CD4-positive, alpha-beta T cell treated with Interleukin-17A for 4 hours (primary cell): ENCODE measurements at places on chromosomes 5 and 9.

DNA sequence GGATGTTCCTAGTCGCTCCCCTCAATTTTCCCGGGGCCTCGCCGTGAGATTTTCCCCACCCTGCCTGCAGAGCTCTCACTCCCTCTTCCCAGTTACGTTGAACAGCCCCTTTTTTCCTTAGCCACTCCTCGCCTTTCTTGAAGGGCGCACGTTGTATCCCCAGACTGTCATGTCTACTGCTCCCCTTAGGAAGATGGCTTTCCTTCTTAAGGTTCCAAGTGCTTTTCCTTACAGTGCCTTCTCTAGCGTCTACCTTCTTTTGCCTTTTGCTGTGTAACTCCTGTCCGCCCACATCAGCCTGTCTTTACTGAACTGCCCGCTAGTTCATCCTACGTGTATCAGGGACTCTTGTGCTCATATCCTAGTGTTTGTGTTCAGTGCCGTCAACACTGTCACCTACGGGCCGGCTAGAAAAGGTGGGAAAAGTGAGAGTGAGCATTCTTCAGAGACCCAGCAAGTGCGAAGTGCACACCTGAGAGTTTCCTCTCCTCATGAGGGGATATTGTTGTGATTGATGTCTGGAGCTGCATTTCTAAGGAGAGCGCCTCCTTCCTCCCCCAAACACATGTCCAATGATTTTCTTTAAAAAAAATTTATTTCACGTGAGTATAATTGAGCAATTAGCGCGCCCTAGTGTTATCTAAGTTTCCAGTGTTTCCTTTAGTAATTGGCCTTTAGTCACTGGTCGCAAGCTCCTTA is 764 bp downstream of the CAMLG start:
- DNase-seq = peak; percentile 14

DNA sequence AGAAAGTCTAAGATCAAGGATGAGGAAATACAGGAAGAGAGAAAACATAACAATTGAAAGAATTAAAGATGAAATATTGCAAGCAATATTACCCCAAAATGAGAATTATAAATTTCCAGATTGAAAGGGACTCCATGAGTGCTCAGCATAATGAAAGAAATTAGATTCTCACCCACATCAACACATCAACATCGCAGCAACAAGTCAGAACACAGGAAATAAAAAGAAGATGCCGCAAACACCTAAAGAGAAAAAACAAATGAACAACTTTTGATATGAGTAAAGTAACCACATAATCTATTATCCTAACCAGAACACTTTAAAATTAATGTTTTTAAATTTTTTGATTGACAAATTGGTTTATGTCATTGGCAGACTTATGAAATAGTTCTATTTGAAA is 318.3 kb upstream of the PTGER4 start:
- DNase-seq = no peak

GRCh38 chr9:96038271-96038670 is 162.8 kb downstream of the ERCC6L2 start:
- no peak for DNase-seq

DNA sequence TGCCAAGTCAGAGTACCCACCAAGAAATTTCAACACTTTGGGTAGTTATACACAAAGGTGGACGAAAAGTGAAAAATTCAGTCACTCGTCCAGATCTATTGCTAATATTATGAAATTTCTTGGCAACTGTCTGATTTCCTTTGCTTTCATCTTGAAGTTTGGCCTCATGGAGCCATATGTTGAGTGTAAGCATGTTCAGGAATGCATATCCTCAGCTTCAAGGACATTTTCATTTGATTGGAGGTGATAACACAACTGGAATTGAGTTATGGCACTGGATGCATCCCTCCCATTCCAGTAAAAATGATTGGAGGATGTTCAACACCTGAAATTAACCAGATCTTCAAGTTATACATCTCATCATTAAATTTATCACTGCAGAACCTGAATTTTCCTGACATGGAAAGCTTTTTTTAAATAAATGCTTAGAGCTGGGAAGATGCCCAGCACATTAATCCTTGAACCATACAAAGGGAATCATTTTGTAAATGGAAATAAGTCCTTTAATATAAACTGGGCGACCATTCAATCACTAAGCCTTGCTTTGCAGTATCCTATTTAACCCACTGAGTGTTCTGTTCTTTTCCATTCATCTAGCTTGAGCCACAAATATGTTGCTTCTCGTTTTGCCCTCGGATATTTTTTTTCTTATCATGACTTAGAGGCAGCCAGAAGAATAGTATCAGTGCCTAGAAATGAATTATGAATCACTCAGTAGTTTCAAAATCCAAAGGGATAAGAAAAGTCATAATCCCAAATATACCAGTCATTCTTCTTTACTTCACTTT is 273.7 kb upstream of the PIK3R1 start:
- DNase-seq = no peak

- no peak for DNase-seq
Measured at GRCh38 chr5:79878136-79878679, 112.9 kb downstream of the MTX3 start.

DNA sequence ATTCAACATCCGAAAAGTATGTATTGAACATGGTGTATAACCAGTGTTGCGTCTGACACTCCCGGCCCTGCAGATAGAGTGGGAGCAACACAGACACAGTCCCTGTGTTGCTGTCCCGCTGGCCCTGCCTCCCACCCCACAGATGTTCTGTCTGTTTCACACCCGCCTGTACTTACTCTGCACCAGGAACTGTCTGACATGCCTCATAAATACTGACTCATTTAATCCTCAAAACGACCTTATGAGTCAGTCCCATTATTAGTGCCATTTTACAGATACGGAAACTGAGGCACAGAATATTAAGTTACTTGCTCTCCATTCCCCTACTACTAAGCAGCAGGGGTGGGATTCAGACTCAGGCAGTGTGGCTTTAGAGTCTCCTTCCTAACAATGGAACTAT is 109.8 kb upstream of the NFIL3 start:
- DNase-seq = no peak

DNA sequence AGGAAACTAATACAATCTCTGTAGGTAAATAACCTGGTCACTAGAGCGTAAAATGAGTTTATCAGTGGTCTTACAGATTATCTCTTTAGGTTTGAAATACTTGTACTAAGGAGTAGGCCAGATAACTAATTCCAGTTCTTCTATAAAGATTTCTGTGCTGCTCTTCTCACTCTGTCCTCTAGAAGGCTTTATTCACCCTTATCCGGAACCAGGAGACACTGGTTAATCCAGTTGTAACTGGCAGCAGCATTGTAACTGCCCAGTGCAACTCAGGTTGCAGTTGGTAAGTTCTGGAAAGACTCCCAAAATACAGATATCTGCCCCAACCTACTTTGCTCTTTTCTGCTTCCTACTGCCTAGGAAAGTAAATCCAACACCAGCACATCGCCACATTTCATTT is 19.8 kb downstream of the C5orf22 start:
- no peak for DNase-seq

GRCh38 chr9:74458832-74459231 is 38.3 kb upstream of the RORB start:
- no peak for DNase-seq

DNA sequence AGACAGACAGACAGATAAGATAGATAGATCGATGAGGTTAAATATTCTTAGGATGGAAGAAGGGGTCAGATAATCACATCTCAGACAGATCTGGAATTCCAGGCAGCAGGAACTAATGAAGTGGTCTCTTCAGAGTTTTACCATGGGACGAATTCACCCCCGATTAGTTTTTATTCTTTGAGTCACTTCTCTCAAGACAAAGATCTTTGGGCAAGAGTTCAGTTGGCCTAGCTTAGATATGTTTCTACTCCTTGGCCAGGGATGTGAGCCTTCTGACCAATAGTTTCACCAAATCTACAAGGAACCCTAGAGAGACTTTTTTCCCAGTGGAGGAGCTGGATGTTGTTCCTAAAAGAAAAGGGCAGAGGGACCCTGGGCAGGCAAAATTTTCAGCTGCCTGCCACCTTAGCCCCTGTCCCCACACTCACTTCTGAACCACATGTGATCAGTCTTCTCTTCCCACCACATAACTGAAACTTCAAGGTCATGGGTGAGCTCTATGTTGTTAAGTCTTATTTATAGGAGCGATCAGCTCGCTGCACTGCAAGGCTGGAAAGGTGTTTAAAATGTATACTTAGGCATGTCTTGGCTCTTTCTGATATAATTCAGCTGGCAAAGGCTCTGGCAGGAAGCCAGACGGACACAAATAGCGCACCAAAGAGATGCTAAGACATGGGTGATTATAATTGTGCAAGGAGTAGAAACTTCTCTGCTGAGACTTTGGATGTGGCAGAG is 132.9 kb downstream of the PALM2AKAP2 start:
- DNase-seq = no peak

- no peak for DNase-seq
Measured at GRCh38 chr9:35806101-35806500, 6.0 kb downstream of the SPAG8 start.

DNA sequence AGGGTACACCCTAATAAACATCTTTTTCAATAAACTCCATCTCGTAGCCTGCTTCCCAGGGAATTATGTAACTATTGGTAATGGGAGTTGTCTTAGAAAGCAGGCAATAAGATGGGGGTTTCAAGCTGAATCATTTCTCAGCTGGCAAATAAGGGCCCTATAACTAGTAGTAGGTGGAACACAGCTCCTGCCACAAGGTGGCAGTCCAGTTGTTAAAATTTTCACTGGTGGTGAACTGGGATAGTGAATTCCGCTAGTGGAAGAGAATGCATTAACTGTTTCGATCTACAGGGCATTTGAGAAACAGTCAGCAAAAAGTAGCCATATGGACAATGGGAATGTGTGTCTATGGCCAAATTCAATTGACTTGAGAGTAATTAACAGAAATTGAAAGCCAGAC is 27.7 kb downstream of the PCDHB15 start:
- DNase-seq = no peak
